Activated B cell treated with CpG ODN at 0.5 μM for 24 hours (primary cell): ENCODE measurements at places on chromosomes 12 and 14. TPM values are rescaled to one million over a fixed set of nuclear protein-coding genes. Genes with fewer than 3 reads are reported as not detected.

GRCh38 chr12:90029317-90029716 lies 320.7 kb upstream of the ATP2B1 start:
- no peak overlapping the region for H3K4me3 ChIP-seq
- DNase-seq = no peak
- no peaks in the 10 kb centered on the region for H3K27me3 ChIP-seq
- no peaks in the 10 kb centered on the region for H3K36me3 ChIP-seq
- H3K4me1 ChIP-seq = no peaks in the 10 kb centered on the region

- H3K36me3 ChIP-seq = peaks cover 26% of the 10 kb centered on the region
- H3K27me3 ChIP-seq = no peaks in the 10 kb centered on the region
Observed at GRCh38 chr14:73741876-73742519, 27.8 kb upstream of the PNMA1 start.

GRCh38 chr12:24034160-24034559 lies 84.7 kb upstream of the SOX5 start:
- no peak overlapping the region for H3K27ac ChIP-seq
- no peaks in the 10 kb centered on the region for H3K27me3 ChIP-seq
- no peaks in the 10 kb centered on the region for H3K4me1 ChIP-seq
- H3K4me3 ChIP-seq = no peak overlapping the region

Gene LMO3
- not detected in 2 replicates for total RNA-seq

Gene FMNL3
- total RNA-seq = 74.7 and 84.3 TPM in 2 replicates
